RPMI7951 (cell line): ENCODE measurements at places on chromosomes 7 and 10. TPM values are rescaled to one million over a fixed set of nuclear protein-coding genes. Genes with fewer than 3 reads are reported as not detected.

- no peak for DNase-seq
Measured at GRCh38 chr10:97056003-97056630, 129.6 kb downstream of the SLIT1 start.

GRCh38 chr10:117271427-117271826 is 30.5 kb downstream of the SLC18A2 start:
- peak; percentile 18 for DNase-seq

- DNase-seq: peak; percentile 95
Measured at GRCh38 chr7:20330239-20330927, at the start of gene ITGB8. Gene ITGB8 (plus strand): TSS chr7:20330900. CDS start chr7:20331807, 907 bp downstream.

- peak; percentile 91 for DNase-seq
Measured at GRCh38 chr10:101066146-101066895, 4.5 kb downstream of the KAZALD1 start.

GRCh38 chr7:34846976-34847375 is 189.0 kb downstream of the NPSR1 start:
- no peak for DNase-seq

DNA sequence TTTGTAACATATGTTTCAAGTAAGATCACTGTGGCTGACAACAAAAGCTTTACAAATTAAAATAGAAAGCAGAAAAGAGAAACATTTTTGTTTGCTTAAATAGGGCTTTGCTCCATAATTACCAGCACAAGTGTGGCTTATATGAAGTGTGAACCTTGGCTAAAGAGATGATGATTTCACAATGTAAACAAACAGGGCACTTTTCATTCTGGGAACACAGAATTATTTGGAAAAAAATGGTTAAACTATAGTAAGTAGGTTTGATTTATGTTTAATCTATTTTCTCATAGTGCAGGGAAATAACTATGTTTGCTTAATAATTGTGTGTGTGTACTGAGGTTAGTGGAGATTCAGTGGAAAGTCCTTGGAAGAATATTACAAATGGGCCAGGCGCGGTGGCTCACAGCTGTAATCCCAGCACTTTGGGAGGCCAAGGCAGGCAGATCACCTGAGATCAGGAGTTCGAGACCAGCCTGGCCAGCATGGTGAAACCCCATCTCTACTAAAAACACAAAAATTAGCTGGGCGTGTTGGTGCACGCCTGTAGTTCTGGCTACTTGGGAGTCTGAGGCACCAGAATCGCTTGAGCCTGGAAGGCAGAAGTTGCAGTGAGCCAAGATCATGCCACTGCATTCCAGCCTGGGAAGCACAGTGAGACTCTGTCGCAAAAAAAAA is 19.1 kb upstream of the OTUD1 start:
- DNase-seq: no peak

- DNase-seq: peak; percentile 56
Measured at GRCh38 chr7:73717025-73717807, 2.3 kb downstream of the STX1A start.

GRCh38 chr7:152176797-152177196 is 151.3 kb downstream of the GALNT11 start:
- no peak for DNase-seq

DNA sequence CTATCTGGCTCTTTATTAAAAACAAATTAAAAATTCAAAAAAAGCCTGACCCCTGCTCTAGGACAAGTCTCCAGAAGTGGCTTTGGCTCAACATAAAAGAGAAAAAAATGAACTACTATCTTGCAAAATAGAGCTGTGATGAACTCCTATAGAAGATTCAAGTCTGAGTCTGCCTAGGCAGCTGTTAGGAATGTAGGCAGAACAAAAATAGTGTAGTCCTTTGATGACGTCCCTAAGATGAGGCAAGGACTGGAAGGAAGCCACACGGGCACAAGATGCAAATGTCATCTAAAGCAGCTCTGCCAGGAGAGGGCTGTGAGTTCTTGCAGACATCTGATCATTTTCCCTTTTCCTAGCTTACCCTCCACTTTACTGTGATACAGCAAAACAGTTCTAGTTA is 20.5 kb downstream of the ASNS start:
- no peak for DNase-seq

- peak; percentile 23 for DNase-seq
Measured at GRCh38 chr10:13686331-13686752, 99.6 kb downstream of the PRPF18 start.

GRCh38 chr10:15483215-15484075 is 112.4 kb upstream of the FAM171A1 start:
- DNase-seq: peak; percentile 26

DNA sequence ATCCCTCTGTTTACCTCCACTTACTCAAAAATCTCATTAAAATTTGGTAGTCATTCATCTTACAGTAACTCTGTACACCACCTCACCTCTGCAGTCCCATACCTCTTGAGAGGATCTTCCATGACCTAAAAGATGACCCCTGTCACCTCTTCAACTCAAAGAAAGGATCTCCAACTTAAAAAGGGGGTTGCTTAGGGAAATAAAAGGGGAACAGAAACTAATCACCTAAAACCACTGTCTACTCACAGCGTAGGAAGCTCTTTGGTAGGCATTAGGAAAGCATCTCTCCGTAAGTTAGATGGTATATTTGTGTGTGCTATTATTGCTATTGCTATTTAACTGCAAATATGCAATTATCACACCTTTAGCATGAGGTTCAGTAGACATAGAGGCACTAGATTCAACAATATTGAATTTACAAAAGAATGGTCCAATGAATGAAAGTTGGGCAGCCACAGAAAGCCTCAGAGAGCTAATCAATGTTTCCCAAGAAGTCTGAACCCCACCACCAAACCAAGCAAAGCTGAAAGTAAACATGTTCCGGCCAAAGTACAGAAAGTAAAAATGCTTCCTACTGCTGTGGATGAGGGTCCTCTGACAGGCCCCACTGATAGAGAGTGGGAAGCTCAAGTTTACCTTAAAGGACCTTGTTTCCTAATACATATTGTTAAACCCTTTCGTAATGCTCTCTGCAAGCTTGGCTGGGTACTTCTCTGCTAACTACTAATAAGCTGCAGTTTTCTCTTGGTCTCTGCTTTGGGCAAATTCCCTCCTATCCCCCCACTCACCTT is 105.8 kb downstream of the GRM8 start:
- DNase-seq: no peak

DNA sequence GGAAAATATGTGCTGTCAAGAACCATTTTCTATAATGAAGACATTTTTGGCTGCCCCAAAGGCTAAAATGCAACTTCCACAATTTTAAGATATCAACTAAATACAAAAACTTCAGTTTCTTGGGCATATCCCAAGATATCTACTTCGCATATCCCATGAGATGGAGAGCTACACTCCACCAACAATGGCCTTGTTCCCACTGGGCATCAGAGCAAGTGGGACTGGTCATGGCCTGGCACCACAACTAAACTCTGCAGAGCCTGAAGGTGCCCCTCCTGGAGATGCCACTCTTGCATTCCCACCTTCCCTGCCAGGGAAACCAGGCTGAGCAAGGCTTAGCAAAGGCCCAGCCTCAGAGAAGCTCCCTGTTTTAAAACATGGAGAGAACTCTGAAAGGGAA is 75.8 kb upstream of the LRRC17 start:
- DNase-seq: no peak

DNA sequence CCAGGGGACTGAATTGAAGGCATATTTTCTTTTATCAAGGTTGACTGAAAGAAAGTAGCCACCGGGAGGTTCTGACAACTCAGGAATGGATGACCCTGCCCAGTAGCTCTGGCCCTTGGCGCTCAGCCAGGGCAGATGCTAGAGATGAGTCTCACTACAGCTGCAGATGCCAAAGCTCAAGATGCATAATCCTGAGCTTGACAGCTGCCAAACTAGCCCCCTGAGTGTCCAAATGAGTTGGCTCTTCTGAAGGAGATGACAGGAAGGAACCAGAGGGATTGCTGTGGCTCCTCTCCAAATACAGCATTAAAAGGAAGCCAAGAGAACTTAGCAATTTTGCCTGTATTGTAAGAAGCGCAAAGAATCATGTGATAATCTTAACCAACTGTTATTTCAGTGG is 78.4 kb downstream of the NXPH1 start:
- DNase-seq: no peak

GRCh38 chr10:49171326-49172060 is 16.7 kb downstream of the TMEM273 start:
- DNase-seq: no peak

GRCh38 chr10:33418301-33418700 is 83.8 kb upstream of the NRP1 start:
- no peak for DNase-seq

GRCh38 chr10:34742456-34742855 is 72.6 kb downstream of the PARD3 start:
- no peak for DNase-seq

DNA sequence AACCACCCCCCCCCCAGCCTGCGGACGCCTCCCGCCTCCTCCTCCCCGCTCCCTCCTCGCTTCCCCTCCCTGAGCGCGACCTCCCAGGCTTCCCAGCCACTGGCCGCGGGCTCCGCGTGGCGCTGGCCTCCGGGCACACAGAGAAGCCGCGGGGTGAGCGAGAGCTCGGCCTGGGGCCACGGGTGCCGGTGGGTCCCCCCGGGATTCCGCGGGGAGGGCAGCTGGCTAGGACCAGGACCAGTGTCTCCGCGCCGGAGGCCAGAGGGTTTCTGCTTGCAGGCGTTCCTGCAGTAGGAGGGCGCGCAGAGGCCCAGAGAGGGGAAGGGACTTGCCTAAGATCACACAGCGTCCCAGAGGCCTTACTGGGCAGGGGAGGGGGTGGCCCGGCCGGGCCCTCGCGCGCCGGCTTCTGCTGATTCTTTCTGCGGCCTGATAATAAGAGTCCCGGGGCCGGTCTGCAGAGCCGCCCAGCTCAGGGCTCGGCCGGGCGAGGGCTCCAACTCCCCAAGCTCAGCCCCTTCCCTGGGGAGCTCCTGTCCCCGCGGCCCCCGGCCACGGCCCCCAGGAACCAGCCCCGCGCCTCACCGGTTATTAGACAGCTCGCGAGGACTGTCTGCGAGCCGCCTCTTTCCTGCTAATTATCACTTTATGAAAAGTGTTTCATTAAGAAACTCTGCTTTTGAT is 10.1 kb downstream of the UNCX start:
- DNase-seq: no peak

DNA sequence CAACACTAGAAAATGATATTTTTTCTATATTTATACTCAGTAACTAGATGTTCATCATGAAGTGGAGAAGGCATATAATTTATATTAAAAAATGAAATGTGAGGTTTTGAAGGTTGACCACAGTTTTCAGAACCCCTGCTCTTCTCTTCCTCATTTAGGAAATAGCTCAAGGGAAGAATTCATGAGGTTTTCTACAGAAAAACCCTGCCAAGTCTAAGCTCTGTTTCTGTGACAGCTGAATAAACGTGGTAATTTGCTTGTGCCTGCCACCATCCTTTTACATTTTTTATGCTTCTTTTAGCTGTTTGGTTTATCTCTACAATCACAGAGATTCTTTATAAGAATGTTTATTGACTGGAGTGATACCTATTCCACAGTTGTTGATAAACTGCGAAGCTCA is 630.3 kb upstream of the POT1 start:
- DNase-seq: no peak

DNA sequence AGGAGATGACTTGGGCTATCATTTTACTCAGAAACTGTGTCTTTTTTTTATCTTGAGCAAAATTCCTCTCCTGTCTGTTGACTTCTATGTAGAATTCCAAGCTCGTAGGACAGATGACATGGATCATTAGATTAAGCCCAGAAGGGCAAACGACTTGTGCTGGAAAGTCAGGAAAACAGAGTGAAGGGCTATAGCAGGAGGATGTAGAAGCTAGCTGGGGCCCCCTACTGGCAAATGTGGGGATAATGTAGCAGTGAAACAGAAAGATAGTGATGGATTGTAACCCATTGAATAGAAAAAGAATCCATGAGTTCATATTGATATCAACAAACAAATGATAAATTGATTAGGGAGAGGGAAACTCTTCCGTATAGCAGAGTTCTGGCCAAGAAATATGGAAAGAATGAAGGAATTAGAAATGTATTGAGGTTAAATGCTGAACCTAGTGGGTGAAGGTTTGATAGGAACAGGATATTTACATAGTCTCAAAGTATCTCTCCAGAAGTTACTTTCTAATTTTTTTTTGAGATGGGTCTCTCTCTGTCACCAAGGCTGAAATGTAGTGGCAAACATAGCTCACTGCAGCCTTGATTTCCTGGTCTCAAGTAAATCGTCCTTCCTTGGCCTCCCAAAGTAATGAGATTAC is 103.6 kb downstream of the LYZL1 start:
- DNase-seq: peak; percentile 61

Gene HELLS
- 39.2 and 56.7 TPM in 2 replicates for total RNA-seq

Gene CACUL1
- 12.7 and 13.5 TPM in 2 replicates for total RNA-seq

Gene CFAP43
- total RNA-seq: 0.24 and 0.78 TPM in 2 replicates

Gene SFTPA2
- total RNA-seq: not detected in 2 replicates

Gene PNLIP
- not detected in 2 replicates for total RNA-seq

Gene TAS2R16
- not detected in 2 replicates for total RNA-seq

Gene GIMAP5
- 0.49 TPM in 1 of 2 replicates, not detected in the other for total RNA-seq

Gene VAX1
- total RNA-seq: not detected in 2 replicates

Gene PPP1R17
- not detected in 2 replicates for total RNA-seq

Gene FAM13C
- 3.4 and 4.1 TPM in 2 replicates for total RNA-seq

Gene AMZ1
- total RNA-seq: 4.9 and 8.5 TPM in 2 replicates

Gene AKAP9
- 17.6 and 22.3 TPM in 2 replicates for total RNA-seq

Gene ANKRD61
- total RNA-seq: 0.12 and 0.20 TPM in 2 replicates

Gene POLL
- 6.2 and 6.6 TPM in 2 replicates for total RNA-seq

Gene CARD11
- under 0.01 TPM in 1 of 2 replicates, not detected in the other for total RNA-seq
